Epithelial cell of prostate (primary cell): ENCODE measurements at places on chromosomes 13 and 19.

- no peak for DNase-seq
These were observed 98.1 kb downstream of the SERP2 start for GRCh38 chr13:44471686-44472085.

DNA sequence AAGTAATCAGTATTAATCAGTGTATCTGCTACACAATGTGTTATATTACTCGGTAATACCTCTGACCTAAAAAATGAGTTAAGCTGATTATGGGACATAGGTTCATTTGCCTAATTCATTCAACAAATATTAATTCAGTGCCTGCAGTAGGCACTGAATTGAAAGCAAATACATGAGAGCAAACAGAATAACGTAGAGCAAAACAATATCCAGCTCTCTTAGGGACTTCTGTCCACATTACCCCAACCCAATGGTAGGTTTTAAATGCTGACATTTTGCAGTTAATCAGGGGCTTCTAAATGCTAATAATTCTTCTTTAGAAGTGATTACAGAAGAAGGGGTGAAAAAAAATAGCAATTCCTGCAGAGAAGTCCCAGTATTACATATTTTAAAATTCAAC lies 4.9 kb downstream of the RCBTB2 start:
- no peak for DNase-seq

DNA sequence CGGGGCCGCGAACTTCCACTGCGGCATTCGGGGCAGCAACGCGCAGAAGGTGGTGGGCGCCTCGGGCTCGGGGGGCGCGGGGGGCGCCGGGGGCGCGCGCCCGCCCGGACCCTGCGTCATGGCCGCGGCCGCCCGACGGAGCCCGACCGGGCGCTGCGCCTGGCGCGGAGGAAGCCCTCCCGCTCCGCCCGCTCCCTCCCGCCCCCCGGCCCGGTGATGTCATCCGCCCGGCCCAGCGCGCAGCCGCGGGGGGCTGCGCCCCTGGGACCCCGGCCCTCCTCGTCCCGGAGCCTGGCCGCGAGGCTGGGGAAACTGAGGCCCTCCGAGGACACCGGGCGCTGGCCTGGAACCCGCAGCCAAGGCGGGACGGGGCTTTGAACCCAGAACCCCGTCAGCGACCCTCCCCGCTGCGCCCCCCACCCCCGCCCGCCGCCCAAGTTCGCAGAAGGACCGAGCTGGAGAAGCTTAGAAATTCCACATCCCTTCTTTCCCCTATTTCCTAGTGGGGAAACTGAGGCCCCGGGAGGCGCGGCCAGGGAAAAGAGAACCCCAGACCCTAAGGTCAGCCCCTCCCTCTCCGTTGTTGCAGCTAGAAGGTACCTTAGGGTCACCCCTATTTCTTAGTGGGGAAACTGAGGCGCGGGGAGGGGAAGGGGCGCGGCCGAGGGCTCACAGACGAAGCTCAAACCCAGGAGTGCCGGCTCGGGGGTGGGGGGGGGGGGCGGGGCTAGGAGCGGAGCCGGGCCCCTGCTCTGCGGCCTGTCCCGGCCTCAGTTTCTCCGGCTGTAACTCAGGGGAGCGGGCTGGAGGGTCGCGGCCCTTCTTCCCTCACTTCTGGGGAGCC lies at the start of gene SHC2:
Gene SHC2, minus strand, starts transcription at position 157 of the 844 bp plus-strand sequence. Its CDS starts 37 bp downstream, at position 120.
- DNase-seq, result no peak

GRCh38 chr19:51695088-51695487 lies 2.0 kb downstream of the SPACA6 start:
- DNase-seq, result no peak

- no peak for DNase-seq
These were observed 10.5 kb upstream of the ELL start for GRCh38 chr19:18532168-18532890.

- DNase-seq, result no peak
These were observed 9.0 kb upstream of the TIMM13 start for GRCh38 chr19:2436384-2436783.

DNA sequence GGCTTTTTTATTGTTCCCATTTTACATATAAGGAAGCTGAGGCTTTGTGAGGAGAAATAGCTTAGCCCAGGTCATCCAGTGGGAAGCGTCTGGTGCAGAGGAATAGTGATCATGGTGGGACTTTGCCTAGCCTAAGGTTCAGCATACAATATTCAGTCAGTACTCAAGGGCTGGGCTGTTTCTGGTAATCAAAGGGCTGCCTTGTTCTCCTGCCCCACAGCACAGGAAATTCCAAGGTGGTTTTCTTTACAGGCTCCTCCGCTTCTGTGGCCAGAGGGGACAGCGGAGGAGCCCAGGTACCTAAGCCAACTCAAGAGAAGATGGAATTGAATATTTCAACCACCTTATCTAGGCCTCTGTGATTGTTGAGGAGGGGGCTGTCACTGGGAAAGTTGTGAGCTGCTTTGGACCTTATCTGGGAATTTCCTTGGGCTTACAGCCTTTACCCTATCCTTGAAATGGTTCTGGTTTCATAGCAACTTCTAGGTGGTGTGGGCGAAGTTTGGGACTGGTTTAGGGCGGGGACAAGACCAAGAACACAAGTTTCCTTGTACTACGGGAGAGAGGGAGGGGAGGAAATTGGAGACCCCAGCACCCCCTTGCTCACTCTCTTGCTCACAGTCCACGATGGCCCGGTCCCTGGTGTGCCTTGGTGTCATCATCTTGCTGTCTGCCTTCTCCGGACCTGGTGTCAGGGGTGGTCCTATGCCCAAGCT lies at the start of gene MIA:
Gene MIA, plus strand, starts transcription at position 606 of the 716 bp plus-strand sequence. Its CDS starts 22 bp downstream, at position 628.
- DNase-seq, result no peak
